ENCODE measurements at places on chromosomes 5 and 9.

GRCh38 chr5:155728146-155728856, 598.7 kb upstream of the SGCD start:
- DNase-seq: no peak

DNA sequence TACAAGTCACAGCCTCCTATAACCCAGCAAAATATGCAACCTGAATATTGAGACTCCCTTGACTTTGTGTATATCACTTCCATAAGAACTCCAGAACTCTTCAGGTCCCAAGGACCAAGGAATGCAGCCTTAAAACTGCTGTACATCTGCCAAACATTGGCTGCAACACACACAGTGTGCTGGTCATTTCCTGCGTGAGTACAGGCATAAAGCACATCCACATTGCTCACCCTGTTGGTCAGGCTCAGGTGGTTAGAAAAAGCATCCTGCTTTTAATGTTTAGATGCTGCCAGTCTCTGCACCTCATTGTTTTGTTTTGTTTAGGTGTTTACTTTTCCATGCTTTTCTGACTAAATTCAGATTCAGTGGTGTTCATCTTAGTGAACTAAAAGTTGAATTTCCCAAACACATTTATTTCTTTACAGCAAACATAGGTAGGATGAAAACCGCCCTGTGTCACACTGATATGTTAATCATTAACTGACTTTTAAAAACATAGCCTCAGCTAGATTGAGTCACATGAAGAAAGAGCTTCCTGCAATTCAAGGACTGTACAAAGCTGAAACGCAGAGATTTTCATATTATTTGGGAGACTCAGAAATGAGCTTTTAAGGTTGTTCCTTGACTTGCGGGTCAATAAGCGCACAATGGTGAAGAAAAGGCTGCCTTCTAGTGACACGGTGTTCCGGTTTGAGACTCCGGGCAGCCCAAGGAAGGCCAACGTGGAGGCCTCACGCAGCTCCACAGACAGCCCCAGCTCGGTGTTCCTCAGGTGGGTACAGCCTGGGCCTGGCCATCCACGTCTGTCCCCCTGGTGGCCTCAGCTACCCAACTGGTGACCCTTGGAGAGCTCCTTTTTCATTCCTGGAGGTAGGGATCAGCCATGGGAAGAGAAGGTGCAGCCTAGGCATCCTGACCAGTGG, 52.2 kb upstream of the GRAMD2B start:
- no peak for DNase-seq

DNA sequence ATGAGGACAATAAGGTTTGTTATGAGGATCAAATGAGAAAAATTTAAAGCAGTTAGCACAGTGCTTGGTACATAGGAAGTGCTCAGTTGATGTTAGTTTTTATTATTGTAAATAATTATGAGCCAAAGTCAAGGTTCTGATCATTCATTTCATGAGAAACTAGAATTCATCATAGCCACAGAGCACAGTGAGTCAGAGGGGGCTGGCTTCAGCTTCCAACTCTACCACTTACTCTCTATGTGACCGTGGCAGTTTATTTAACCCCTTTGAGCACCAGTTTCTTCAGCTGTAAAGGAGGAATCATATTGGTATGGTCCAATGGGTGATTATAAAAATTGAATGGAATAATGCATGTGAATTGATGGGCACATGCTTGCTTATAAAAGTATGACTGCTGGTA, 39.4 kb downstream of the KLHL3 start:
- DNase-seq: no peak

GRCh38 chr5:6729386-6730310, 16.4 kb downstream of the TENT4A start:
- peak; percentile 25 for DNase-seq

- DNase-seq: no peak
Observed at GRCh38 chr5:91645347-91645746, 262.2 kb upstream of the ARRDC3 start.
